CD8-positive, alpha-beta memory T cell (primary cell): ENCODE measurements at places on chromosomes 12 and 14. TPM values are rescaled to one million over a fixed set of nuclear protein-coding genes. Genes with fewer than 3 reads are reported as not detected.

The RERG gene
- polyA plus RNA-seq = not detected

The CDKN3 gene
- polyA plus RNA-seq = 6.7 TPM

GRCh38 chr14:104252256-104253215 lies 114.1 kb downstream of the KIF26A start:
- DNase-seq = no peak

DNA sequence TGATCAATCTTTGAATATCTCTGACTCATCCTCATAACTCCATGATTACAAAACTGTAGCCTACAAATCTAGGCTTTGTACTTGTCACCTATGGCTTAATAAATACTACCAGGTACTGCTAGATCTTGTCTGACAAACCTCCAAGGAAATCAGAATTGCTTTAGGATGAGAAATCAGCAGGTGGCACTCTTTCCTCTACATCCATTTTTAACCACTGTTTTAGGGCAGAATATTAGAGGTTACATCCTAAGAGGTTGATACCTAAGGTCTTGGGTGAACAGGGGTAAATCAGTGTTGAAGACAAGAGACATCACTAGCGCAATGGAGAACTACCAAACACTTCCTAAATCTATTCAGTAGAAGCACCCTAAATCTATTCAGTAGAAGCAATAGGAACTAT lies 63.1 kb upstream of the SOX5 start:
- DNase-seq = no peak

DNA sequence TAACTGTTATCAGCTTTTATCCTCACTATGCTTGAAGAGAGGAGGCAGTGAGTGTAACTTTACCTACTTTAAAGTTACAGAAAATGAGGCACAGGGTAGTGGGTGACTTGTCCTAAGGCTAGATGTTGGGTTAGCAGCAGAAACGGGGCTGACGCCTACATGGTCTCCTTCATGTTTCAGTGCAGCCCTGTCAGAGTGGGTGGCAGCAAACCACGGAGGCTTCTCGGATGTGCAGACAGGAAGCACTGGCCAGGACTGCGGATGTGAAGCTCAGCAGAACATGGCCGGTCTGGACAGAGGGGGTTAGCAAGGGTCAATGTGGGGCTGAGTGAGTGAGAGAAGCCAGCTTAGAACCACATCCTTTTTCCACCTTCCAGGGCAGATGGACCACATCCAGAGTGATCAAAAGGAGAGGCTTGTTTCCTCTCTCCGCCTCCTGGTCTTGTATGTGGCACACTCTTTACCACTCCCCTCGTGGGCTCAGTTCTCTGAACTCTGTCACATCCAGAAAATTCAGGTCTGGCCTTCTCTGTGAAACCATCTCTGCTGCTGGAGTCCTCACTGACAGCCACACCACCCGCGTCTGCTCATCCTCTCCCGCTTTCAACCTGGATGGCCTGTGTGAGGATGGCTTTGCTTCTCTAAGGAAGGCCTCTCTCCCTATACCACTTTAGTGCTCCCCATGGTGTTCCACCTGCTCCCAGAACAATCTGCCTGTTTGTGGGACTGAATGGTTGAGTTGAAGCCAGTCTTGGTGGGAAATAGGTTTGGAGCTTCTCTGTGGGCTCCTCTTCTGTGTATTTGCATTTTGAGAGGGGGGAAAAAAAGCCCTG lies 14.1 kb downstream of the SUSD6 start:
- peak; percentile 49 for DNase-seq

GRCh38 chr14:72788972-72789728 lies 104.8 kb downstream of the DPF3 start:
- no peak for DNase-seq

DNA sequence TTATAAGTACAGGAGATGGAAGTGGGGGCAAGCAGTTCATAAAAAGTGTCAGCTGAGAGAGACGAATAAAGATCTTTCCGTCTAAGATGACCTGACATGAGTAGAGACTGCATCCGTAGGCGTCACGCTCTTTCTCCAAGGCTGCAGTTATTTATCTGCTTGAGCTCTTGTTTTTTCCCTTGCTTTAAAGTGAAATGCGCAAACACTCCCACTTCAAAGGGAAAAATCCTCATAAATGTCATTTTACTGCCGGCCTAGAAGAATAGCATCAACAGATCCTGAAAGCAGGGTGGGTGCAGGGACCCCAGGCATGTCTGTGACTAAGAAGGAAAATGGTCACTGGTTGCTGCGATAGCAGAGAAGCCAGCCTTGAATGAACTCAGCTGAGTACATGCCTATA lies 647.4 kb downstream of the MED13L start:
- DNase-seq = no peak
